ENCODE measurements at places on chromosomes 4 and X. TPM values are rescaled to one million over a fixed set of nuclear protein-coding genes. Genes with fewer than 3 reads are reported as not detected.
A peak's percentile ranks its signal among the peaks of the same experiment; 100 is the strongest.

GRCh38 chrX:118974088-118974907 is at the start of gene LONRF3:
Gene LONRF3 (plus strand): TSS chrX:118974618. CDS start chrX:118974781, 163 bp downstream.
- H3K27me3 ChIP-seq: peaks cover 23% of the 10 kb centered on the region
- no peaks in the 10 kb centered on the region for H3K36me3 ChIP-seq
- H3K4me1 ChIP-seq: peaks cover 13% of the 10 kb centered on the region
- H3K4me3 ChIP-seq: peak within 1 kb of the TSS; percentile 88

- H3K36me3 ChIP-seq: peaks cover 59% of the 10 kb centered on the region
- H3K27me3 ChIP-seq: no peaks in the 10 kb centered on the region
- DNase-seq: no peak
Observed at GRCh38 chrX:53616946-53617345, 69.6 kb downstream of the HUWE1 start.

DNA sequence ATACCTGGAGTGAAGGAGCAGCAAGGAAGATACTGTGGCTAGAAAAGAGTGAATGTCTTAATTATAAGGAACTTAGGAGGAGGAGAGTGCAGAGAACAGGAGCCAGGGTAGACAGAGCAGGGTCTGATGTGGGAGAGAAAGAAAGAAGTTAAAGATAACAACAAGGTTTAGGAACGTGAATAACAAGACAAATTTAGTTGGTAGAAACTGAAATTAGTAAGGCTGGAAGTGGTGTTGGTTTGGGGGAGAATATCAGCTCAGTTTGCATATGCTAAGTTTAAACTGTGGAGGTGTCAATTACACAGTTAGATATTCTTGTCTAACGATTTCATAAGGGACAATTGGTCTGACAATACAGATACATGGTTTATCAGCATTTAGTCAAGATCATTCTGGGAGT is 1123.7 kb upstream of the PABPC4L start:
- no peaks in the 10 kb centered on the region for H3K4me1 ChIP-seq
- H3K4me3 ChIP-seq: no peak overlapping the region
- DNase-seq: no peak
- H3K36me3 ChIP-seq: no peaks in the 10 kb centered on the region

DNA sequence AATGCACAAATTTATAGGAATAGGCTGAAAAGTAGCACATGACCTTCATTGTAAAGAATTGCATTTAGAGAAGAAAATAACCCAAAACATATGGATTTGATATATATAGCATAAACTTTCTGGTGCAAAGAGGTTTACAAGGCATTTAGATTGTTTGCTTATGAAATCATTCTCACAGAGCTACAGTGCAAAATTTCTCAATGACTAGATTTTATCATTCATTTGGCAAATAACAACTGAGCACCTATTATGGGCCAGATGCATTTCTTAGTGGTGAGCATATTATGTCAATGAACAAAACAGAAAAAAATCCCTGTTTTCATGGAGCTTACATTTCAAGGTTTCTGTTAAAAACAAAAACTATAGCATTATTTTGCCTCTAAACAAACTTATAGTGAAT is 34.1 kb upstream of the TNIP3 start:
- H3K36me3 ChIP-seq: peaks cover 3% of the 10 kb centered on the region
- DNase-seq: no peak

DNA sequence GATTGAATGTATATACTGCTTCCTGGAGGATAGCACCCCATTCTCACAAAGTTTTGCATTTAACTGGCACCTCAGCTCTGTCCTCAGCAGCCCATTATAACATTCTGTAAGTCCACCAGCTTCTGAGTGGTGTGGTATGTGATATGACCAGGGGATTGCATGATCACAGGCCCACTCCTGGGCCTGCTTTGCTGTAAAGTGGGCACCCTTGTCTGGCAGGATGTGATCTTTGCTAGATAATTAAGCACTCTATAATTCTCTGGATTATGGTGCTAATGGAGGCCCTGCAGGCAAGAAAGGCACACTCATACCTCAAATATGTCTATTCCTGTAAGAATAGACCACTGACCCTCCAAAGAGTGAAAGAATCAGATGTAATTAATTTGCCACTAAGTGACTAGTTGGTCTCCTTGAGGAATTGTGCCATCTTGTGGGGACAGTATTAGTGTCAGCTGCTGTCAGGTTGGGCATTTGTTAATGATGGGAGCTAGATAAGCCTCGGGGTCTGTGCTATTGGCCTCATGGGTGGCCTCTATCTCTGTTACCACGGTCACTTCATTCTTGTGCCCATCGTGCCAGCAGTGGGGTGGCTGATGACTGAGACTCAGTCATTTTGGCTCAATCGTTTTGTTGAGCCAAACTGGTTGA is 2.2 kb upstream of the CFI start:
- no peaks in the 10 kb centered on the region for H3K36me3 ChIP-seq
- DNase-seq: no peak
- H3K4me3 ChIP-seq: no peak overlapping the region
- H3K27ac ChIP-seq: no peak overlapping the region

GRCh38 chr4:184408021-184408683 is 66.2 kb downstream of the IRF2 start:
- peaks cover 71% of the 10 kb centered on the region for H3K4me1 ChIP-seq
- H3K27me3 ChIP-seq: no peaks in the 10 kb centered on the region
- H3K36me3 ChIP-seq: peaks cover 68% of the 10 kb centered on the region
- peak overlapping the region; percentile 67 for H3K4me3 ChIP-seq
- DNase-seq: no peak
- peak overlapping the region; percentile 88 for H3K27ac ChIP-seq

- no peak for DNase-seq
- no peak overlapping the region for H3K27ac ChIP-seq
- H3K27me3 ChIP-seq: no peaks in the 10 kb centered on the region
- H3K4me1 ChIP-seq: no peaks in the 10 kb centered on the region
Observed at GRCh38 chr4:157898836-157899605, 273.8 kb downstream of the GASK1B start.

DNA sequence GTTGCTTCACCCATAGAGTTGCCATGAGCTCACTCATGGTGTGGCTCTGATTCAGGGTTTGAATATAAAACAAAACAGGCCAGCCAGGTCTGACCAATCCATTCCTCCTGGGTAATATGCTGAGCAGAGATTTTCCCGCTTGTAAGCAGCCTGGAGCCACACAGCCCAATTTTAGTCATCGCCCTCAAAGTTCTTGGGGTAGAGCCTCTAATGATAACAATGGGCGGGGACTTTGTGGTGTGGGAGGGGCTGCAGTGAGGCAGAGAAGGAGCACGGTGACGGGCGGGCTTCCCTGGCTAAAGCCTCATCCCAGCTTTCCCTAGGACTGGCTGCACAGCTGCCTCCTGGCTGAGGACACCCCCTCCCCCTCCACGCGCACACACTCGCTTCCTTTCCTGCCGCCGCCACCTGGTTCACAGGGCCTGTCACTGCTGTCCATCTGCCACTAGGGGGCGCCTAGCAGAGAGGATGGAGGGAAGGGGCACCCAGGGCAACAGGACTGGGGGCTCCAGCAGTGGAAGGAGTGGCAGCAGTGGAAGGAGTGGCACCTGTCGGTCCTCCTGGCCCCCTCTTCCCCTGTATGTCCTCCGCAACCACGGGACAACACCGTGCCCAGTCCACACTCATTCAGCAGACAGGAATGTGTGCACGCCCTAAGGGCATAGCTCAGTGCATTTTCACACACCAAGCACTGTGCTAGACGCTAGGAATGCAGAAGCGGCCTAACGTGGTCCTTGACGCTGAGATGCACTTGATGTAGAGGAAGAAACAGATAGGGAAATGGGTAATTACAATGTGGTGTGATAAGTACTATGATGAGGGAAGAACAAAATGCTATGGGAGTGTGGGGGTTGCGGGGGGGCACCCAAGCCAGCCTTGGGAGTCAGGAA is 26.8 kb downstream of the PRPS1 start:
- H3K4me3 ChIP-seq: no peak overlapping the region
- H3K27me3 ChIP-seq: no peaks in the 10 kb centered on the region
- H3K4me1 ChIP-seq: peaks cover 7% of the 10 kb centered on the region

GRCh38 chrX:68669094-68669860 is 21.8 kb downstream of the STARD8 start:
- no peak overlapping the region for H3K4me3 ChIP-seq
- H3K27me3 ChIP-seq: peaks cover 5% of the 10 kb centered on the region
- H3K27ac ChIP-seq: no peak overlapping the region
- no peaks in the 10 kb centered on the region for H3K36me3 ChIP-seq
- no peak for DNase-seq

- no peaks in the 10 kb centered on the region for H3K36me3 ChIP-seq
- H3K27ac ChIP-seq: no peak overlapping the region
- H3K27me3 ChIP-seq: peaks cover 26% of the 10 kb centered on the region
Observed at GRCh38 chrX:153888344-153888743, 2.4 kb upstream of the L1CAM start.

DNA sequence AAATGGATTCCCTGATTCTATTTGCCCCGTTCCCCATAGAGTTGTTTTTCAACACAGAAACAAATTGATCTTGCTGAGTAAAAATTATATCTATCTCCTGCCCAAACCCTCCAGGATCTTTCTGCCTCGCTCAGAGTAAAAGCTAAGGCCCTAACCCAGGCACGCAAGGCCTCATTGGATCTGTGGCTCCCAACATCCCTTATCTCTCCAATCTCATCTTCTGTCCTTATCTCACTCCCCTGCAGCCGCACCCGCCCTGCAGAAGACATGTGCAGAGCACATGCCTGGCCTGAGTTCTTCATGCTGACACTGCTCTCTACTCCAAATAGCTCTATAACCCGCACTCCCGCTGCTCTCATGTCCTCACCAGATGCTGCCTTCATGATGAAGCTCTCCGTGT is 543.8 kb upstream of the ZFP42 start:
- H3K4me3 ChIP-seq: no peak overlapping the region
- no peaks in the 10 kb centered on the region for H3K4me1 ChIP-seq
- H3K36me3 ChIP-seq: no peaks in the 10 kb centered on the region
- H3K27ac ChIP-seq: no peak overlapping the region
- H3K27me3 ChIP-seq: no peaks in the 10 kb centered on the region

GRCh38 chr4:78669453-78669852 is 106.7 kb upstream of the BMP2K start:
- H3K36me3 ChIP-seq: peaks cover 1% of the 10 kb centered on the region
- H3K27ac ChIP-seq: no peak overlapping the region
- no peak overlapping the region for H3K4me3 ChIP-seq

- no peaks in the 10 kb centered on the region for H3K36me3 ChIP-seq
- H3K27ac ChIP-seq: no peak overlapping the region
- DNase-seq: no peak
- no peak overlapping the region for H3K4me3 ChIP-seq
Observed at GRCh38 chr4:91359041-91360031, 944.4 kb upstream of the GRID2 start.

- H3K27ac ChIP-seq: no peak overlapping the region
- no peaks in the 10 kb centered on the region for H3K4me1 ChIP-seq
- H3K27me3 ChIP-seq: no peaks in the 10 kb centered on the region
- H3K4me3 ChIP-seq: no peak overlapping the region
Observed at GRCh38 chr4:154041640-154042039, 252.8 kb upstream of the SFRP2 start.

- H3K4me1 ChIP-seq: peaks cover 29% of the 10 kb centered on the region
- H3K27ac ChIP-seq: no peak overlapping the region
- no peaks in the 10 kb centered on the region for H3K27me3 ChIP-seq
- DNase-seq: no peak
- no peak overlapping the region for H3K4me3 ChIP-seq
Observed at GRCh38 chr4:123427951-123428350, 31.4 kb downstream of the SPRY1 start.

DNA sequence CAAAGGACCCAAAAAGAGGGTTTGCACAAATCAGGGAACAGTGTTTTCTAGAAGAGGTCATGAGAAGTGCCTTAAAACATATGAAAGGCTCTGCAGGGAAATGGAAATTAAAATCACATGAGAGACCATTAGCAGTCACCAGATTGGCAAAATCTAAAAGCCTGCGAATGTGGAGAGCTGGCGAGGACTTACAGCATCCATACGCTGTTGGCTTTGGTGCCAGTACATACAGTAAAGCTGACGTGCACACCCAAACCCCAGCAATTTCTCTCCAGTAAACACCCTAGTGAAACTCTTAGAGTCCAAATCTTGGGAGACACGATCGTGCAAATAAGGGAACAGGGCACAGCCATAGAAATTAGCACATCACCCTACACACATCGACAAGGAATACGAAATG is 25.4 kb upstream of the PPP2R2C start:
- no peak for DNase-seq
- H3K27ac ChIP-seq: no peak overlapping the region
- no peaks in the 10 kb centered on the region for H3K4me1 ChIP-seq
- H3K36me3 ChIP-seq: no peaks in the 10 kb centered on the region
- H3K4me3 ChIP-seq: no peak overlapping the region

DNA sequence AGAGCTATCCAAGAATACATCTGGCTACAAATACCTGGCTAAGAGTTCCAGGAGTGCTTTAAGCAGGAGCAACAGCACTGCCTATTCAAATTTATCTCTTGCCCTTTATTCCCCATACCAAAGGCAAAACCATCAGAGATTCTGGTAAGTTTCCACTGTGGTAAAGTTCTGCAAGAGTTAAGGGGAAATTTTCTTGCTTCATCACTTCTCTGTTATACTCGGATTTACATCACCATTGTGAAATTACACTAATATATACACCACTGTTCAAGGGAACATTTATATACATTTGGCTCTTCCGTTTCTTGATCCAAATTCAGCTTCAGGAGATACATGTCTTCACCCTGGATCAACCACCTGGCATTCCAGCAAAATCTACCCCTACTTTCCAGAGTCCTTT is 70.8 kb upstream of the PTPN13 start:
- H3K4me1 ChIP-seq: peaks cover 15% of the 10 kb centered on the region
- no peak overlapping the region for H3K27ac ChIP-seq
- H3K4me3 ChIP-seq: no peak overlapping the region
- DNase-seq: no peak

GRCh38 chr4:113008716-113009115 is 40.7 kb upstream of the ANK2 start:
- H3K4me1 ChIP-seq: no peaks in the 10 kb centered on the region
- DNase-seq: no peak
- no peaks in the 10 kb centered on the region for H3K36me3 ChIP-seq
- peaks cover 1% of the 10 kb centered on the region for H3K27me3 ChIP-seq
- H3K27ac ChIP-seq: no peak overlapping the region
- no peak overlapping the region for H3K4me3 ChIP-seq

DNA sequence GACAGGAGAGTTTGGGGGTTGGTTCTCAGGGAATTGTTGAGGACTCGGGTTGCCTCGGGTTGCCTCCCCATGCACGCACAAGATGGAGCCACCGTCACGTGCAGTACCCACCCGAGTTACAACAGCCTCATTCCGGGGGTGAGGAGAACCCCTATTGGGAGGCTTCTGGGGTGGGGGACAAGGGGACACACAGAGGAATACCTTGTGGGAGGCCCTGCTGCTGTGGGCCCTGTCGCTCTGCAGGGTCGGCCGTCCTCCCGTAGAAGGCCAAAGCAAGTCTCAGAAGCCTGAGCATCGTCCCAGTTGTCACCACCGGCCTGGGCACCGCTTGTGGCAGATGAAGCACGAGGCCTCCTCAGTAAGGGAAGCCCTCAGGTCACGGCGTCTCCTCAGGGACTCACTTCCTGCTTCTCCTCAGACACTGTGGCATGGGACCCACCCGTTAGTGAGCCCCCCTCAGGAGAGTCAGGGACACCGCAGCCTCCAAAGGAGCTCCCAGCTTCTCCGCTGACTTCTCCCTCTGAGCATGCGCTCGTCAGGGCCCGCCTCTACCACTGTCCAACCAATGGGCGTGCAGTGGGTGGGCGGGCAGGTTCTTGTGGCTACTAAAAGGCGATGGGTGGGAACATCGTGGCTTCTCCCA is at the start of gene CT55:
CT55 (minus strand) TSS at position 522 of the 643 bp plus-strand sequence; CDS start at position 295, 227 bp downstream.
- peaks cover 5% of the 10 kb centered on the region for H3K4me1 ChIP-seq
- no peak within 1 kb of the TSS for H3K4me3 ChIP-seq
- H3K27me3 ChIP-seq: peaks cover 2% of the 10 kb centered on the region
- no peaks in the 10 kb centered on the region for H3K36me3 ChIP-seq

TMEM31 gene
- total RNA-seq: not detected

ATOH1 gene
- not detected for total RNA-seq

TCEAL7 gene
- not detected for total RNA-seq

LRCH2 gene
- total RNA-seq: not detected

DKC1 gene
- 186 TPM for total RNA-seq

All from activated T-helper 1 cell treated with anti-CD3 and anti-CD28 coated beads, Interleukin-12 subunit alpha, Interleukin-12 subunit beta, Interleukin-2, Interleukin-4 antibody, amounts not matched to agents 30 ng/mL and 10 ng/mL and 1 ng/mL, durations not matched to agents 14 hours and 24 hours and 36 hours (primary cell).